Right cardiac atrium (tissue), 5 donors: ENCODE measurements at places on chromosomes 4 and X. TPM values are rescaled to one million over a fixed set of nuclear protein-coding genes. Genes with fewer than 3 reads are reported as not detected.

Gene SCD5
- total RNA-seq, result 12.0 TPM

Gene DCAF8L2
- not detected for total RNA-seq

Gene C4orf54
- total RNA-seq, result 0.68 TPM

Gene NDUFA1
- total RNA-seq, result 348 TPM

Gene OTUD6A
- total RNA-seq, result not detected

Gene SLC9B1
- 1.8 TPM for total RNA-seq

Gene FGFR3
- total RNA-seq, result 17.5 TPM

Gene BLOC1S4
- 7.5 TPM for total RNA-seq

Gene C1QTNF7
- total RNA-seq, result 2.3 TPM

Gene XAGE1B
- total RNA-seq, result not detected

Gene ASB5
- 3.2 TPM for total RNA-seq

Gene GLUD2
- 1.1 TPM for total RNA-seq

Gene BTK
- total RNA-seq, result 1.6 TPM

Gene ENPEP
- total RNA-seq, result 2.5 TPM

Gene TLR3
- total RNA-seq, result 8.1 TPM

Gene RBBP7
- total RNA-seq, result 90.3 TPM

Gene HUWE1
- total RNA-seq, result 159 TPM

Gene POU3F4
- not detected for total RNA-seq

Gene PTCHD1
- total RNA-seq, result 0.63 TPM

Gene AFP
- total RNA-seq, result not detected

Gene GPR119
- total RNA-seq, result not detected

Gene CNGA1
- total RNA-seq, result 0.42 TPM

Gene TCEAL5
- total RNA-seq, result 1.6 TPM

Gene RBPJ
- total RNA-seq, result 45.9 TPM

Gene PABPC5
- total RNA-seq, result 2.3 TPM

Gene SPATA18
- total RNA-seq, result 2.5 TPM

Gene GABRG1
- total RNA-seq, result not detected

Gene NUDT10
- total RNA-seq, result 0.68 TPM

Gene LUZP4
- not detected for total RNA-seq

Gene HCCS
- 63.0 TPM for total RNA-seq

Gene HSPA4L
- total RNA-seq, result 5.9 TPM

Gene PCYT1B
- total RNA-seq, result 11.1 TPM

Gene CTAG2
- total RNA-seq, result not detected

Gene TGIF2LX
- not detected for total RNA-seq

Gene IGFBP7
- total RNA-seq, result 958 TPM

Gene MBNL3
- 164 TPM for total RNA-seq

Gene IL13RA1
- 24.8 TPM for total RNA-seq

Gene ITM2A
- 135 TPM for total RNA-seq

Gene CDX4
- total RNA-seq, result not detected

Gene UCP1
- not detected for total RNA-seq

Gene NMU
- total RNA-seq, result not detected

Gene ADH1C
- total RNA-seq, result 3.3 TPM

Gene WDR44
- total RNA-seq, result 11.4 TPM

Gene DTHD1
- total RNA-seq, result not detected
